ENCODE measurements at places on chromosomes 4 and X.

DNA sequence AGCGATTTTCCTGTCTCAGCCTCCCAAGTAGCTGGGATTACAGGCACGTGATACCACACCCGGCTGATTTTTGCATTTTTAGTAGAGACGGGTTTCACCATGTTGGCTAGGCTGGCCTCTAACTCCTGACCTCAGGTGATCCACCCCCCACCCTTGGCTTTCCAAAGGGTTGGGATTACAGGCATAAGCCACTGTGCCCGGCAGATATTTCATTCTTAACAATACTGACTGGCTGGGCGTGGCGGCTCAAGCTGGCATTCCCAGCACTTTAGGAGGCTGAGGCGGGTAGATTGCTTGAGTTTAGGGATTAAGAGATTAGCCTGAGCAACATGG is 1.3 kb downstream of the PQBP1 start:
- no peak for DNase-seq

- DNase-seq: peak; percentile 60
Measured at GRCh38 chrX:119477812-119478232, 9.6 kb downstream of the SLC25A5 start.

GRCh38 chr4:151202851-151203455 is 74.0 kb upstream of the PRSS48 start:
- DNase-seq: no peak

GRCh38 chr4:6878451-6879059 is 31.1 kb upstream of the TBC1D14 start:
- DNase-seq: no peak

- DNase-seq: no peak
Measured at GRCh38 chr4:140611854-140612253, 43.1 kb upstream of the UCP1 start.

DNA sequence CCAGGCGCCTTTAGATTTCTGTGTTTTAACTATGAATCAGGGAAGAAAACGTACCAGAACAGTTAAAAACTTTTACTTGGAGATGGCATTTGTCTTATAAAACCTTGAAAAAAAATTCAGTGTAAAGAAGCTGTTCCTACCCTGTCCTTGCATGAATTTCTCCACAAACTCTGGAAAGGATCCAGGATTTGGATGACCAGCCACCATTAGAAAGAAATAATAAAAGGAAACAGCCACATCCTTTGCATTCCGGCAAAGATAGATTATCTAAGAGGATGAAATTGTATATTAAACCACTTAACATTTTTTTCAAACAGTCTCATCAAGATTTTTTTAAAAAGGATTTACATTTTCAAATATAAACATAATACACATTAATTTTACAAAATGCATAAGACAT is 10.6 kb downstream of the SULT1E1 start:
- no peak for DNase-seq

DNA sequence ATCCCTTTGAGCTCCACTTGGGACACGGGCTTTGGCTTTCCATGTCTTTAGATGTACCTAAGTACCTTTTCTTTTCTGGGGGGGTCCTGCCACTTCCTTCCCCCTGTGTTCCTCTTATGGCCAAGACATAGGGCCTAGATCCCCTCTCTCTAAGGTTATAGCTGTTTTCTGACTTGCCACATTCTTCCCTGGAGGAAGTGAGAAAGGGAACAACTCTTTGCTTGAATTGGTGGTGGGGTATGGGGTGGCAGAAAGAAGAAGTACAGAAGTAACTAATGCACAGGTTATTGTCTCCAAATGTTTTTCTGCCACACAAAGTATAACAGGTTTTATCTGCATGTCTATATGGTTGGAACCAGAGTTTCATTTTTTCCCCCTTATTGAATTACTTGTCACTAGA is 29.7 kb upstream of the DIPK2B start:
- DNase-seq: no peak

DNA sequence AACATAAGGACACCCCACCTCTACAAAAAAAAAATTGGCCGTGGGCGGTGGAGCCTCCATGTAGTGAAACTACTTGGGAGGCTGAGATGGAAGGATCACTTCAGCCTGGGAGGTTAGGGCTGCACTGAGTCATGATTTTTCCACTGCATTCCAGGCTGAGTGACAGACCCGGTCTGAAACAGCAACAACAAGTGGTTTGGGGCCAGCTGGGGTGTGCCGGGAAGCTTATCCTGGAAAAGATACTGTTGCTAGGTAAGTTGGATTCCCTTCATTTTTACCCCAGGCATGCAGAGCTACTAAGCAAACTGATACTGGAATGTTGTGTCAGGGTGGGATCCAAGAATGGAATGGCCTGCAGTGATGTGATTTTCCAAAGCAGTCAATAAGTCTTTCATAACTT is 57.0 kb downstream of the XAGE2 start:
- DNase-seq: no peak

- DNase-seq: no peak
Measured at GRCh38 chr4:127624173-127624572, 8.6 kb upstream of the INTU start.

DNA sequence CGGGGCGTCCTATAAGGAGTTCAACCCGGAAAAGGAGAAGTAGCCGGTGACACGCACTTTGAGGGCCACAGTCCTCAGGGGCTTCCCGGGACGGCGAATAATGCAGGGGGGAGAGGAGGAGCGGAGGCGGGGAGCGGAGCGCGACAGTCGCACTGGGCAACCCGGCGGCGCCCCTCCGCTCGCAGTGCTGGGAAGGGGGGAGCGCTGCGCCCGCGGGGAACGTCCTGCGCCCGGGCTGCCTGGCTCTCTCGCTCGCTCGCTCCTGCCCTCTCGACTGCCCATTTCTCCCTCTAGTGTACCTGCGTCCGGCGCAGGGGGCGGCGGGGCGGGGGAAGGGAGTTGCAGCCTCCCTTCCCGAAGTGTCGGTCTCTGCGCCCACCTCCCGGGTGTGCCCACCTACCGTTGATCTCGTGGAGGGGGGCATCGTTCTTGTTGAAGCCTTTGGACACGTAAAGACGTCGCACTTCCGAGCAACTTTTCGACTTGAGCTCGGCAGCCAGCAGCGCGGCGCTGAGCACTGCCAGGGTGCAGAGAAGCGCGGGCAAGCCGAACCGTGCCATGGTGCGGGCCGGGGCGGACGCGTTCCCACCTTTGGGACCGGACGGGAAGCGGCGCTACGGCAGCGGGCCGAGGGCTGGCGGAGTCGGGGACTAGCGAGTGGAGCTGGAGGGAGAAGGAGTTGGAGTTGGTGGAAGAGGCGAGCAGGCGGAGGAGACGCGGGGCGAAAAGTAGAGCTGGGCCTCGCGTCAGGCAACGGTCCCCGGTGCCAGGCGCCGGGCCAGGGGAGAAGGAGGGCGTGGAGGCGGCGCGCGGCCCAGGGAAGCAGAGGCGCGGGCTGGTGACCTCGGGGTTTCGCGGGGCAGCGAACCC is 648 bp downstream of the GPC4 start:
- no peak for DNase-seq

GRCh38 chrX:18855919-18856644 is 127.8 kb downstream of the PHKA2 start:
- no peak for DNase-seq

DNA sequence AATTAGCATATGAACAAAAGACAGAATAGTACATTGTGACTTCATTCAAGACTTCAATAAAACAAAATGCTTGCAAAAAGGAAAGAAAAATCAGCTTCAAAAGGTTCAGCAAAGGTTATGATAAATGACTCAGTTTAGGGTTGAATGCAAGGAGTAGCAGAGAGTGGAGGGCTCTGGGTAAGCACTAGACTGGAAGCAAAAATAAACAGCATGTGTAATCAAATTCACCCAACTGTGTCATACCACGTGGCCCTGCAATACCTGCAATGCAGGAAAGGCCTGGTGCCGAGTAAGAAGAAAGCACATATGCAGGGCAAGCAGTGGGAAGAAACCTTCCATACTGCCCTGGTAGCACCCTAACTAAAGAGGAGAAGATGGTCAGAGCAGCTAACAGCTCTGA is 88.7 kb downstream of the ATP11C start:
- DNase-seq: no peak

DNA sequence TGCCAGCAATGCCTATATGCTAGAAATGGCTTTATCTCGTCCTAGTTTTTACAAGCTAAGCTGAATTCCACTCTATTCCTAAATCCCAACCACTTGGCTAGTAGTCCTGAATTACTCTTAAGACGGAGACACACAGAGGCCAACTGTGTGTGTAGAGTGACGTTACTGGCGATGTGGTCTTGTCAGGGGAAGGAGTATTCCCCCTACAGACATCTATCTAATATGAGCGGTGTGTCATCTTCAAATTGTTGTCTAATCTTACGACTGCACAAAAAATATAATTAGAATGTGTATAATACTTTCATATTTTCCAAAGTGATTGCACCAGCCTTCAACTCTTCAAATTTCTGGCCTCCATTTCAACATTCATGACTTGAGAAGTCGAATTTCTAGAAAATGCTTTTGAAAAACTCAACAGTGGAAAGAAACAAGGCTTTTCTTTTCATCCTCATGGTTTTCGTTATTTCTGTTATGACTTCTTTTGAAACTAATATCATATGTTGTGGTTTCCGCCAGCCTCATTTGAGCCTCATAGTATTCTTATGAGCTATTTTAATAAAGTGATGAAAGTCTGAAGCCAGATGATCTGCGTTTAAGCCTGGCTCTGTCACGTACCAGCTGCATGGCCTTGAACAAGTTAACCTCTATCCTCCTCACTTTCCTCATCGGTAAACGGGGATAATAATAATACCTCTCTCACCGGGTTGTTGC is 132.3 kb downstream of the SOWAHB start:
- no peak for DNase-seq

- DNase-seq: peak; percentile 23
Measured at GRCh38 chr4:94545296-94545695, 93.6 kb downstream of the PDLIM5 start.

DNA sequence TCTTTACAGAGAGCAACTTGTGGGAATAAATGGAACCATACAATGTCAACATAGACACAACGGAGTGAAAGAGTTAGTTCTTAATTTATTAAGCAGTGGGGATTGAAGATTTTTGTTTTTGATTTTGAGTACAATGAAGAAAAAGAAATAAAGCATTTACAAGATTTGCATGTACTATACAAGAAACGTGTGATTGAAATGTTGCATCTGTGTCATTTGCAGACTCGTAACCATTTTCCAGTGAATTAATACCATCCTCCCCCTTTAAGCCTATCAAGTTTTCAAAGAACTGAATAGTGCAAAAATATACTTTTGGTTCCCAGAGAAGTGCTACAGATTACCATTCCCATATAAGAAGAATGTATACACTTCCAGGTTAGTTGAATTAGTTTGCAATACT is 8.6 kb upstream of the KDR start:
- DNase-seq: no peak

DNA sequence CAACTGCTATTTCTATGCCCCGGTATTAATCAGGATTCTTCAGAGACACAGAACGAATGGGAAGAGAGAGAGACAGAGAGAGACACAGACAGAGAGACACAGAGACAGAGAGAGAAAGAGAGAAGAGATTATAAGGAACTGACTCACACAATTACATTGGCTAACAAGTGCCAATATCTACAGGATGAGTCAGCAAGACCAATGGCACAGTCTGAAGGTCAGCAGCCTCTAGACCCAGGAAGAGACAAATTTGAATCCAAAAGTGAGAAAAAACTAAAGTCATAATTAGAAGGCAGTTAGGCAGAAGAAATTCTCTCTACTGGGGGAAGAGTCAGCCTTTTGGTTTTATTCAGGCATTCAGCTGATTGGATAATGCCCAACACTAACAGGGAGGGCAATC is 187.3 kb downstream of the MAB21L2 start:
- DNase-seq: peak; percentile 42

DNA sequence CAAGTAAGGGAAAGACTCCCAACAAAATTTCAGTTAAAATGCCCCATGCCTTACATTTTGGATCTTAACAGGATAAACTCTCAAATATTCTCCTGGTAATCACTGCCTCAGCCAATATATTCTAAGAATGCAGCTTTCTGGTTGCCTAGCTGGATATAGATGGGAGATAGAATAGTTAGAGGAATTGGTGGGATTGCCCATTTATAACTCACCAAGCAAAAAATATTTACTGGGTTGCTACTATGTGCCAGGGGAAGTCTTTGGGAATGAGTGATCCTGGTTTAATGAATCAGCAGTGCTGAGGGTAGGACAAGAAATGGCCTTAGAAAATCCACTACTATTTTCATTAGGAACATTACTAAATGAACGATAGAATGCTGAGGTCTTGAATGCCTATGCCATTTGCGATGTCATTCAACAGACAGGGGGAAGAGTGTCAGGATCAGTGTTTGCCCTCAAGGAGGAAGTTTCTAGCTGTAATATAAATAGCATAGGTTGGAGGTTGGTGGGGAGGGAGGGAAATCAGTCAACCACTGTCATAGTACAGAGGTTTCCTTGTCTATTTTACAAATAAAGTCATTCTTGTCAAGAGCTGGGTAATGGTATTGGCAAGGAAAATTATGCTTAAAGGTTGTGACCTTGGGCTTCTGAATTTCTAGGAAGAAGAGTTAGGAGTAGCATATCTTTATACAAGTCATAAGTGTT is 63.5 kb downstream of the ENOPH1 start:
- DNase-seq: peak; percentile 17

GRCh38 chrX:12961196-12961718 is 13.7 kb upstream of the TMSB4X start:
- DNase-seq: no peak

GRCh38 chr4:78665216-78665770 is 110.9 kb upstream of the BMP2K start:
- DNase-seq: no peak

- DNase-seq: no peak
Measured at GRCh38 chr4:48558819-48559218, 68.8 kb downstream of the ZAR1 start.

- DNase-seq: no peak
Measured at GRCh38 chr4:98672583-98673287, 14.3 kb upstream of the TSPAN5 start.

- no peak for DNase-seq
Measured at GRCh38 chr4:145494666-145495270, 13.1 kb downstream of the SMAD1 start.

GRCh38 chrX:101229170-101229569 is 9.6 kb downstream of the DRP2 start:
- no peak for DNase-seq

DNA sequence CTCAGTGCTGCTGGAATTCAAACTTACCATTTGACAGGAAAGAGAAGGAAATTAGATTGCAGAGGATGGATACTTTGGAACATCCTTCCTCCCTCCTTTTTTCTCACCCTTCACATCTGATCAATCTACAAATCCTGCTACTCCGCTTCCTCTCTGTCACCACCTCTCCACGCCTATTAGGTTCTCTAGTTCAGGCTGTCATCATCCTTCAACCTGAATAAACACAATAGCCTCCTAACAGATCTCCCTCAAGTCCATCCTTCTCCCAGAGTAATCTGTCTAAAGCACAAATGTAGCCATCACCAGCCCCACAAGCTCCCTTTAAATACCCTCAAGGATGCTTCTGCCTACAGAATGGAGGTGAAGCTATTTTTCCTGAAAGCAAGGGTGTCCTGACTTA is 20.0 kb upstream of the SLAIN2 start:
- DNase-seq: no peak

DNA sequence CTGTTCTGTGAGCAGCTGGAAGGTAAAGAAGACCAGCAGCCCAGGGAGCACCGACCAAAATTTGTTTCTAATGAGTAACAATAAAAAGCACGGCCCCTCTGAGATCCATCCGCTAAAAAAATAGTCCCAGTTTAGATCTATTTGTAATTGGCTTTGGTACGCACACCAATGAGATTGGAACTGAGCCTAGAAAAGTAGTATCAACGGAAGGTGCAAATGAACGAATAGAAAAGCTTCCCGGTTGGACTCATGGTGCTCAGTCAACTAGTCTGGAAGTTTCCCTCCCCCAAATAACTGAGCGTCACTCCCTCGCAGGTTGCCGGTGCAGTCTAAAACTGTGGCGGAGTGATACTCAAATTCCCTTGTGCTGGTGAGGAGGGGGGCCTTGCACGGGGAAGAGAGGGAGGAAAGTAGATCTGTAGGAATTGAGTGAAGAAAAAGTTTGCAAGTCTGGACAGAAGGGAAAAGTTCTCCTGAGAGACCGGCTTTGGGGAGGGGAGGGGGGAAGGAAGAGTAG is at the start of gene COL4A5:
Gene COL4A5, plus strand, starts transcription at position 413 of the 517 bp plus-strand sequence. CDS start 288 bp downstream, outside the sequence.
- peak; percentile 13 for DNase-seq
